ENCODE measurements at places on chromosomes 6 and 20.

DNA sequence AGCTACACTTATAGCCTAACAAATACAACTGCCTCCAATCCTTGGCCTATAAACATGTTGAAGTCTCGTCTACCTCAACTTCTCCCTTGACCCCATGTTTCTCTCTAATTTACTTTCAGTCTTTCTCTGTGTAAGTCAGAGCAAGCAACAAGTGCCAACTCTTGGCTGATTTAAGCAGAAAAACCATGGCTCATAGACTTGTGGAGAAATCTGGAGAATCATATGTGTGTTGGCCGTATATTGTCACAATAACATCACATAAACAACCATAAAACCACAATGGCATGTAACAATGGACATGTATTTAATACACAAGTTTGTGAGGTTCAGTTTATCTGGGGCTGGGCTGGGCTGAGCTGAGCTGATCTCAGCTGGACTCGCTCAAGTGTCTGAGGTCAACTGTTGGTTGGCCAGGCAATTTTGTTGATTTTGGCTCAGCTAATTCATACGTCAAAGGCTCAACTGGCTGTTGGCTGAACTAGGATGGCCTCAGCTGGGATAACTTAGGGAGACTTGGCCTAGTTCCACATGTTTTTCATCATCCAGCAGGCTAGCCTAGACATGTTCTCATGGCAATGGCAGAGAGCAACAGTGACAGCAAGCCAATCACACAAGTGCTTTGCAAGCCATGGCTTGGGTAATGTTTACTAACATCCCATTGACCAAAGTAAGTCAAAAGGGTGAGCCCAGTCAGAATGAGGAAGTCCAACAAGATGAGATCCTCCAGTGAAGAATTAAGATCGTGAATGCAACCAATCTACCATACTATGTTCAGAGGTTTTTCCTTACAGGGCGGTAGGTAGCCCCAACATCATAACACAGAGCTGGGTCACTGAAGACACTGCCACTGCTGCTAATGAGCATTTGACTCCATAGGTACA, 12.9 kb upstream of the TBC1D22B start:
- no peak for DNase-seq

- DNase-seq, result no peak
These were observed 168.3 kb upstream of the JAG1 start for GRCh38 chr20:10842116-10842515.

DNA sequence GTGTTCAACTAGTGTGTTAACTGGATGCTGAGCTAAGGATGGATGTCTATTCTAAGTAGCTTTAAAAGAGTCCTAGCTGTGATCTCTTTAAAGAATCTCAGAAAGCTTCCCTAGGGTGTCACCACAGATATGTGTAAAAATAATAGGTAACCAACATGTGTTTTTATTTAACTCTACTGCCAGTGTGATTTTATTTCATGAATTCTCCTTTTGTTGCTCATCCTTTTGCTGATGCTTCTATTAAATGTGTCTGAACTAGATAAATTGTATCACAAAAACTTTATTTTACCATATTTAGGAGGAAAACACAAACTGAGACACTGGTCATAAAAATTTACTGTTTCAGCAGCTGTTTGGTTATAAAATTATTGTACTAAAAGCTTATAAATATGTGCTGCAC, 809.4 kb upstream of the CITED2 start:
- no peak for DNase-seq

DNA sequence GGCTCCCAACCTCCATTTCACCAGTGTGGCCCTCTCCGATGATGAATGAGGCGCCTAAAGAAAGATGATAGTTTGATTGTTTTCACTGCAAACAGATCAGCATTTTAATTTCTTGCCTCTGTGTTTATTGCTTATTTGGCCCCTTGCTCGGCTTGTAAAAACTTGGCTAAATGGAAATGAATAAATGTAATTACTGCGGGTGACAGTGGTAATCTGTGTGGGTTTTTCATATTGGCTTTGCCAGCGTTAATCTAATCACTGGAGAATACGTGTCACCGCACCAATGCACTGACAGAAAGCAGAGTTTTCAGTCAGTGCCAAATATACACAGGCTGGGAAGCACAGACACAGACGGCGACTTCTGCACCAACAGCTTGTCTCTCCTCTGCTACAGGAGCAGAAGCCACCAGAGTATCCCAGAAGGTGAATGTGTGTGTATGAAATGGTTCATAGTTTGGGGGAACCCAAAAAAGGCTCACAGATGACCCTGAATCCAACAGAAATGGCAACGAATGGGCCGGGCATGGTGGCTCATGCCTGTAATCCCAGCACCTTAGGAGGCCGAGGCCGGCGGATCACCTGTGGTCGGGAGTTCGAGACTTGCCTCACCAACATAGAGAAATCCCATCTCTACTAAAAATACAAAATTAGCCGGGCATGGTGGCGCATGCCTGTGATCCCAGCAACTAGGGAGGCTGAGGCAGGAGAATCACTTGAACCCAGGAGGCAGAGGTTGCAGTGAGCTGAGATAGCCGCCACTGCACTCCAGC, 534.0 kb downstream of the PKHD1 start:
- no peak for DNase-seq

GRCh38 chr20:23368316-23369071, 6.5 kb downstream of the GZF1 start:
- DNase-seq, result no peak

- DNase-seq, result no peak
These were observed 192.5 kb upstream of the ECI2 start for GRCh38 chr6:4327841-4328240.

- DNase-seq, result no peak
These were observed 158.1 kb downstream of the KIF6 start for GRCh38 chr6:39567091-39567490.
